CD4-positive, alpha-beta T cell treated with Interleukin-4 for 1 hour (primary cell): ENCODE measurements at places on chromosomes 11 and 22.

GRCh38 chr22:28994522-28994921, 67.1 kb downstream of the C22orf31 start:
- no peak for DNase-seq

GRCh38 chr11:7673724-7674434, 579 bp upstream of the CYB5R2 start:
- no peak for DNase-seq

DNA sequence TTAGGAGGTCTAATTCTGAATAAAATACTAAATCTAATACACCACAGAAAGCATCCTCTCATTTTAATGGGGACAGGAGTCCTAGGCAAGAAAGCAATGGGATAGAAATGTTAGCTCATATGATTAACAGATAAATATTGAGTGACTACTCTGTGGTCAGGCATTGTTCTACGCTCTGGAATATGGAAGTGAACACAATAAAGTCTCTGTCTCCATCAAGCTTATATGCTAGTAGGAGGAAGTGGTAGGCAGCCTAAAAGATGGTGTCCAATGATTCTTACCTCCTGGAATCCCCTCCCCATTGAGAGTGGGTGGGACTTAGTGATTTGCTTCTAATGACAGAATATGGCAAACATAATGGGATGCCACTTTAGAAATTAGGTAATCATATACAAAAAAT, 160.3 kb upstream of the PDGFD start:
- DNase-seq = no peak

DNA sequence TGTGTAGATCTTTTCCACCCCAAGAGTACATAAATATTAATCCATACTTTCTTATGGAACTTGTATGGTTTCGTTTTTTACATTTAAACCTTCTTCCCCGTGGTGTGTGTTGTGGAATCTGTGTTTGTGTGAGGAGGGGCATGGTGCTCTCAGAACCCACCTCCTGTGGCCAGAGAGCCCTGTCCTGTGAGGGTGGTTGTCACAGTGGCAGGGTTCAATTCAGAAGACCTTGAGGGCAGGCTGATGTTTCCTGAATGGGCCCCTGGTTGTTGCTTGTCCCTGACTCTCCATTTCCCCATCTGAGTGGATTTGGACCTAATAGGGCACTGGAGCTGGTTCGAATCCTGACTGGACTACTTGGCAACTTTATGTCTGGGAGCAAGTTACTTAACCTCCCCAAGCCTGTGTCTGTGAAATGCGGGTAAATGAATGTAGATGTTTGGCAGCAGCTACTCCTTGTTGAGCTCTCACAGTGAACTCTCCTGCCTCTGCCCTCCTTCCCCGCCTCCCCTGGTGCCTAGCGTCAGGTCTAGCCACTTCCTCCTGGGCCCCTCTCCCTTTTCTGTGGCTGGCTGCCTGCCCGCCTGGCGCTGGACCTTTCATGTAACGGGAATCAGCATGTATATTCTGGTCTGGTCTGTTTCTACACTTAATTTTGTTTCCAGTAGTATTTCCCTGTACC, 7.3 kb downstream of the NEAT1 start:
- DNase-seq = peak; percentile 69

- DNase-seq = no peak
Measured at GRCh38 chr11:129544691-129545090, 169.0 kb downstream of the BARX2 start.

DNA sequence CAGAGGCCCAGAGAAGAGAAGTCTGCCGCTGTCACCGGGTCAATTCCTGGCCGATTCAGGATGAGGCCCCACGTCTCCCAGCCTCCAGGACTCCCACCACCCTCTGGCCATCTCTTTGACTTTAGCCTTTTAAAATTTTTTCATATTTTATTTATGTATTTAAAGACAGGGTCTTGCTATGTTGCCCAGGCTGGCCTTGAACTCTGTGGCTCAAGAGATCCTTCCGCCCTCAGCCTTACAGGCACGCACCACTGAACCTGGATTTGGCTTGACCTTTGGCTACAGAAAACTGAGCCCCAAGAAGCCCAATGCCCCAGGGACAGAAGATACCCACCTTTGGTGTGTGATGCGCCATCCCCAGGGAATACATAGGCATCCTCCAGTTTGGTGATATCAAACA, 3.9 kb downstream of the POLR3H start:
- DNase-seq = no peak

DNA sequence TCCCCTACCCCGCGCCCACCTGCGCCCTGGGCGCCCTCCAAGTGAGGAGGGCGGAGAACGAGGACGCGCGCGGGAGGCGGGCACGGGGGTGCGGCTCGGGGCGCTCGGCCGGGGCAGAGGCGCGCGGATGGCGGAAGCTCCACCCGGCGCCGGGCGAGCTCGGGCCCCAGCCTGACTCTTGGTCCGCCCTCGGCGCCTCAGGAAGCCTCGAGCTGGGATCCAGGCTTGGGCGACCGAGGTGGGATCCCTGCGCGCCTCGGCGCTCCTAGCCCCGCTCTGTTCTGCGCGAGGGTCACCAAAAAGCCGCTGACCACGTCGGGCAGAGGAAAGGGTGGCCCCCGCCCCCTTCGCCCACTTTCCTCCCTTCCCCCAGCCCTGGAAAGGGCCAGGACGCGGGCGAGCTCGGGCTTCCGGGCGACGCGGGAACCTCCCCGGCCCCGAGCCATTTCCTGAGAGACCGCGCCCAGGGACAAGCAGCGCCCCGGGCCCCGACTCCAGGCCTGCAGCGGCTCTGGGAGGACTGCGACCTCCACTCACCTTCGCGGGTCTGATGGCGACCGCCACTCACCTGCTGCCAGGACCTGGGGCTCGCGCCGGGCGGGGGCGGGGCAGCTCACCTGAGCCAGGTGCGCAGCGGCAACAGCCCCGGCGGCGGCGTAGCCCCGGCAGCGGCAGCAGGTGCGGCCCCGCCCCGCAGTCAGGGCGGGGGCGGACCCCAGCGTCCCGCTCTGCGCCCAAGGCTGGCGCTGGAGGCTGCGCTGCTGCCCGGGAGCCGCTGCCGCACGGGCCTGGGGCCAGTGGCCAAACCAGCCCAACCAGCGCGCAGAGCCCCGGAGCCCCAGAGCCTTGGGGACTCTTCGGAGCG, 2.2 kb upstream of the SIGIRR start:
- DNase-seq = no peak
